ENCODE measurements at places on chromosomes 5 and 9.
A peak's percentile ranks its signal among the peaks of the same experiment; 100 is the strongest.

GRCh38 chr9:100125910-100126309 is 26.9 kb downstream of the INVS start:
- peaks cover 55% of the 10 kb centered on the region for H3K36me3 ChIP-seq
- H3K4me1 ChIP-seq, result peaks cover 16% of the 10 kb centered on the region
- H3K4me3 ChIP-seq, result no peak overlapping the region
- DNase-seq, result no peak
- no peaks in the 10 kb centered on the region for H3K27me3 ChIP-seq

DNA sequence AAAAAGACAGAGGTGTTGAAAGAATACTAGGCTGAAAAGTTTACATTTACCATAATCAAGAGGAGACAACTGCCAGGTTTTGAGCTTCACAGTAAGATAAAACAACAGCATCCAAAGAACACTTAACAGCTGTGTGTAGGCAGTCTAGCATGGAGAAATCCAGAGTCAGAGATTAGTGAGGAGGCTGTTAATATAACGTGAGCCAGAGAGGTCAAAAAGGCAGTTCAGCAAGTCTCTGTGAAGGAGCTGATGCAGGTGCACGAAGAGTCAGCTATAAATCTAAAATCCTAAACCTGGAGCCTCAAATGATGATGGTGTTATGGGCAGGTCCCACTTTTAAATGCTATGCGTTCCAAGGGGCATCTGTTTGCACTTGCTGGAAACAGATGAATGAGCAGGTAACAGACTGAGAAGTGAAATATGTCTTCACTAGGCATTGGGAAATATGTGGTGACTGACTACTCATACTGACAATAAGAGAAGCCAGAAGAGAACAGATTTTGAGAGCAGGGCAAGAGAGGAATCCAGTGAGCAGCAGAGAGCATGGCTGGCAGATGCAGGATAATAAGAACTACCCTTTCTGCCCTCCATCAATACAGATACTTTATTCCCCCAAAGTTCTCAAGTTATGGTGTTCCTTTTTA is 8.7 kb downstream of the APTX start:
- peak overlapping the region; percentile 0 for H3K27ac ChIP-seq

- no peaks in the 10 kb centered on the region for H3K36me3 ChIP-seq
- DNase-seq, result no peak
- no peaks in the 10 kb centered on the region for H3K4me1 ChIP-seq
- no peak overlapping the region for H3K27ac ChIP-seq
- peaks cover 5% of the 10 kb centered on the region for H3K27me3 ChIP-seq
Observed at GRCh38 chr9:101620452-101620851, 25.7 kb upstream of the PPP3R2 start.

- DNase-seq, result no peak
- H3K36me3 ChIP-seq, result no peaks in the 10 kb centered on the region
- H3K27me3 ChIP-seq, result no peaks in the 10 kb centered on the region
- H3K27ac ChIP-seq, result no peak overlapping the region
- no peaks in the 10 kb centered on the region for H3K4me1 ChIP-seq
- no peak overlapping the region for H3K4me3 ChIP-seq
Observed at GRCh38 chr5:68628082-68628814, 412.7 kb downstream of the PIK3R1 start.

- no peak for DNase-seq
- no peaks in the 10 kb centered on the region for H3K27me3 ChIP-seq
- H3K27ac ChIP-seq, result no peak overlapping the region
- no peak overlapping the region for H3K4me3 ChIP-seq
Observed at GRCh38 chr9:94826044-94826443, 99.5 kb downstream of the AOPEP start.

DNA sequence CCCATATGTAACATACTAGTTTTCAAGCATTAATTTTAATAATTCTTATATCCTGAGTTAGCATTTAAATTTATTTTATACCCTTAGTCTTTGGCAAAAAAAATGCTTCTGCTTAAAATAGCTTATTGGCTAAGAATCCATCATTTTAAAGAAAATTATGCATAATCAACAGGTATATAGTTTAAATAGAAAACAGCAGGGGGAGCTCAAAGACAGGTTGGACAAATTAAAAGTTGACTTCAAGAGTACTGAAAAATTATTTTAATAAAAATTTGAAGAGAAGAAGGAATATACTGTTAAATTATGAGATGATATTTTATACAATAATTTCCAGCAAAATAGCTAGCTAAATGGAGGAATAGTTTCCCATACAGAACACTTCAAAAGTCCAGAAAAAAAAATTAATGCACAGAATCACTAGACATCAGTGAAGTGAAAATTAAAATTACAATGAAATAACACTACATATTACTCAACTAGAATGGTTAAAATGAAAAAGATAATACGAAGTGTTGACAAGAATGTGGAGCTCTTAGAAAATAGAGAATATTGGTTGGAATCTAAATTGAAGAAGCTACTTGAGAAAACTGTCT is 387.1 kb downstream of the PDE4D start:
- no peak overlapping the region for H3K27ac ChIP-seq
- DNase-seq, result no peak
- peaks cover 1% of the 10 kb centered on the region for H3K4me1 ChIP-seq
- H3K27me3 ChIP-seq, result no peaks in the 10 kb centered on the region
- no peak overlapping the region for H3K4me3 ChIP-seq

DNA sequence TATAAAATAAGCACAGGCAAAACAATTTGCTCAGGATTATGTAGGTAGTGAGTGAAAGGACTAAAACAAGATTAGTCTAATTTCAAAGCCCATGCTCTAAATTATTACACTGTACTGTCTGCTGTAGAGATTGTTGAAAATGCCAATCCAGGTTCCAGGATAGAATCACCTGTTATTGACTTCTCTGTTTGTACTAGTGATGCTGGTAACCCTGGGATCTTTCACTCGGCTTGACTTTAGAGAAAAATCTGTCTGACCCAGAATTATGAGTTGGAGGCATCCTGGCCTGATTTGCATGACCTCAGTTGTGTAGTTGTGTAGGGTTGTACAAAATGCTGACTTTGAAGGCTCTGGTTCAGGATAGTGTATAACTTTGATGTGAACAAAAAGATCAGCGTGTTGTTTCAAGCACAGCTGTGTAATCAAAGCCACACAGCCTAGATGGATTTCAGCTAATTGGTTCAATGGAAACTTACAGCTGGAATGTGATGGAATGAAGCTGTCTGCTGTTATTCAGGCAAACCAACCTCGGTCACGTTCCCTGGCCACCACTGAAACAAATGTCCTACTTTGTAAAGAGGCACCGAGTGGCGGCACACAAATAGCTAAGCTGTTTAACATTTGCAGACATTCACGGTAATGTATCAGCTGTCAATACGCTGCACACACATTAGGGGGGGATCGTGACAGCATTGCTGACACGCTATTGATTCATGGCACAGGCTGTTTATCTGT is 340.3 kb downstream of the KCTD16 start:
- H3K27ac ChIP-seq, result no peak overlapping the region
- DNase-seq, result no peak
- no peaks in the 10 kb centered on the region for H3K27me3 ChIP-seq
- no peak overlapping the region for H3K4me3 ChIP-seq
- no peaks in the 10 kb centered on the region for H3K36me3 ChIP-seq
- H3K4me1 ChIP-seq, result no peaks in the 10 kb centered on the region

DNA sequence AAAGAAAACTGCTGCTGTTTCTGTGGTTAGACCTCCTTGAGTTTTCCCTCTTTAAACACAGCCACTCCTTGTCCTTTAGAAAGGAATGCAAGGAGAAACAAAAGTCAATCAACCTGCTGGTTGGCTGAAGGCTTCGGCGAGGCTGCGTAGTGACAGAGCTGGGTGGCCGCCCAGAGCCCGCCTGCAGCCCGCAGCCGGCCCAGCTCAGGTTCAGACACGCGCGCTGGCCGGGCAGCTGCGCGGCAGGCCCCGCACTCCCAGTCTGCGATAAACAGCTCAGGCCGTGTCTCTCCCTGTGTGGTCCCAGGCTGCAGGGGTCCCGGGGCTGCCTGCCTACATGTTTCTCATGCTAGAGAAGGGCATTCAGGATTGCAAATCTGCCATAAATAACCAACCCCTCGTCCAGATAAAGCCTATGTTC is 115.4 kb downstream of the HSD17B3 start:
- H3K36me3 ChIP-seq, result no peaks in the 10 kb centered on the region
- no peak overlapping the region for H3K27ac ChIP-seq
- peaks cover 1% of the 10 kb centered on the region for H3K4me1 ChIP-seq
- no peak overlapping the region for H3K4me3 ChIP-seq
- no peak for DNase-seq

DNA sequence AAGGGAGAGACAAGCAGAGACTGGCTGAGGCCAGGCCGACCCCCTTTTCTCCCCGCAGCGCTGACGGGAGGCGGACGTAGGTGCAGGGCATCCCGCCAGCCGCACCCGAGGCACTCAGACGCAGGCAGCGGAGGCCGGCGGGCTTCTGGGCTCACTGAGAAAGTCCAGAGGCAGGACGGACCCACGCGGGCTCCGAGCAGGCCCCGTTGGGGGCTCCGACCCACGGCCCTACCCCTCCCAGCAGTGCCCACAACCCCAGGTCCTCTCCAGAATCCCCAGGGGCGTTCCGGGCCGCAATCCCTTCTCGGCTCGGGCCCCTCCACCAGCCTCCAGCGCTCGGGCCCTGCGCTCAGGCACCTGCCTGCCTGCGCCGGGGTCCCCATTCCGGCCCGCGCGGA is 543 bp downstream of the MTMR12 start:
- H3K4me1 ChIP-seq, result peaks cover 37% of the 10 kb centered on the region
- H3K36me3 ChIP-seq, result peaks cover 33% of the 10 kb centered on the region
- H3K4me3 ChIP-seq, result peak overlapping the region; percentile 84
- DNase-seq, result no peak
- no peaks in the 10 kb centered on the region for H3K27me3 ChIP-seq
- peak overlapping the region; percentile 73 for H3K27ac ChIP-seq

- H3K4me1 ChIP-seq, result no peaks in the 10 kb centered on the region
- no peak overlapping the region for H3K27ac ChIP-seq
- no peak for DNase-seq
- H3K27me3 ChIP-seq, result peaks cover 29% of the 10 kb centered on the region
- H3K36me3 ChIP-seq, result no peaks in the 10 kb centered on the region
Observed at GRCh38 chr9:86602715-86603114, 248.5 kb upstream of the TUT7 start.

GRCh38 chr5:150490296-150490669 is 17.6 kb upstream of the NDST1 start:
- DNase-seq, result no peak
- H3K4me3 ChIP-seq, result no peak overlapping the region
- no peaks in the 10 kb centered on the region for H3K36me3 ChIP-seq
- peaks cover 9% of the 10 kb centered on the region for H3K4me1 ChIP-seq

DNA sequence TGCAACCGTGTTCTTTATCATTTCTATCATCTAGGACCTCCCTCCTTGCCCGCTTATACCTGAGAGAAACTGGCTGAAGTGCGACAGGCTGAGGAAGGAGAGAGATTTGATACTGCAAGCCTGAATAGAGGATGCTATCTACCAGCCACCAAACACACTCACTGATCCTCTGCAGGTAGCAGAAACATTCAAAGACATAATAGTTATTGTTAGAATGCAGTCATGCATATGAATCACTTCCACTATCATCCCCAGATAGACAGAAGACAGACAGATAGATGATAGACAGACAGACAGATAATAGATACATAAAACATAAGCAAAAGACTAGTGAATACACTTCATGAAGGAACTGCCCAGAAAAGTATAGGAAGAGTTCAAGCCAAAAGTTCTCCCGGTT is 32.9 kb downstream of the FAM81B start:
- H3K4me3 ChIP-seq, result no peak overlapping the region
- no peak for DNase-seq
- H3K27me3 ChIP-seq, result no peaks in the 10 kb centered on the region
- no peaks in the 10 kb centered on the region for H3K4me1 ChIP-seq

DNA sequence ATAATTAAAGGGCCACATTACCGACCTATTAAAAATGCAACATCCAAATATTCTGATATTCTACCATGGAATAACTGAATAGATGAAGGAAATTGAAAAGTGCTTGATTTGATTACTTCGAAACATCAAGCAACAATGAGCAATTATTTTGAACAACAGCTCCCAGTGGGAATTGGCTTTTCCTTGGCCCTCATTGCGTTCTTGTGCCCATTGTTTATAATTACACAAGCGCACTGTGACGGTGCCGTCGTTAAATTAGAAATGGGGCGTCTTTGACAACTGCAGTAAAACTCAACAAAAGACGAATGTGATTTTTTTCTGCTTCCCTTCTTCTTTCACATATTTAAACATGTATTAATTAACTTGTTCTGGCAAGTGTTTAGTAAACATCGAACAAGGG is 61.6 kb downstream of the CDH6 start:
- no peak overlapping the region for H3K27ac ChIP-seq
- DNase-seq, result no peak
- no peaks in the 10 kb centered on the region for H3K27me3 ChIP-seq
- H3K4me1 ChIP-seq, result no peaks in the 10 kb centered on the region
- no peak overlapping the region for H3K4me3 ChIP-seq
- H3K36me3 ChIP-seq, result no peaks in the 10 kb centered on the region

GRCh38 chr5:110398951-110399350 is 327.5 kb downstream of the TMEM232 start:
- no peaks in the 10 kb centered on the region for H3K27me3 ChIP-seq
- H3K36me3 ChIP-seq, result no peaks in the 10 kb centered on the region
- no peaks in the 10 kb centered on the region for H3K4me1 ChIP-seq
- DNase-seq, result no peak
- H3K4me3 ChIP-seq, result no peak overlapping the region

- H3K4me1 ChIP-seq, result no peaks in the 10 kb centered on the region
- H3K27ac ChIP-seq, result no peak overlapping the region
- no peaks in the 10 kb centered on the region for H3K27me3 ChIP-seq
- H3K36me3 ChIP-seq, result peaks cover 6% of the 10 kb centered on the region
- no peak for DNase-seq
Observed at GRCh38 chr9:83299094-83299493, 236.2 kb upstream of the RASEF start.

GRCh38 chr5:157575381-157576020 is at the start of gene ADAM19:
ADAM19 (minus strand) TSS chr5:157575775; CDS start chr5:157575696, 79 bp downstream.
- H3K27me3 ChIP-seq, result peaks cover 23% of the 10 kb centered on the region
- peak; percentile 76 for DNase-seq
- H3K4me1 ChIP-seq, result peaks cover 66% of the 10 kb centered on the region

GRCh38 chr5:14718778-14719177 is 54.3 kb downstream of the OTULIN start:
- H3K36me3 ChIP-seq, result peaks cover 92% of the 10 kb centered on the region
- no peak overlapping the region for H3K4me3 ChIP-seq
- peak; percentile 24 for DNase-seq
- no peaks in the 10 kb centered on the region for H3K27me3 ChIP-seq
- peak overlapping the region; percentile 61 for H3K27ac ChIP-seq
- peaks cover 51% of the 10 kb centered on the region for H3K4me1 ChIP-seq

GRCh38 chr5:29568028-29568427 is 1625.5 kb upstream of the CDH6 start:
- no peaks in the 10 kb centered on the region for H3K27me3 ChIP-seq
- DNase-seq, result no peak
- H3K4me3 ChIP-seq, result no peak overlapping the region
- no peaks in the 10 kb centered on the region for H3K36me3 ChIP-seq
- no peaks in the 10 kb centered on the region for H3K4me1 ChIP-seq
- no peak overlapping the region for H3K27ac ChIP-seq

Data from activated T-cell treated with anti-CD3 and anti-CD28 coated beads, Interleukin-2, amount 50 U/mL, for 24 hours (primary cell).